ENCODE measurements at places on chromosomes 3 and 15. TPM values are rescaled to one million over a fixed set of nuclear protein-coding genes. Genes with fewer than 3 reads are reported as not detected.

DNA sequence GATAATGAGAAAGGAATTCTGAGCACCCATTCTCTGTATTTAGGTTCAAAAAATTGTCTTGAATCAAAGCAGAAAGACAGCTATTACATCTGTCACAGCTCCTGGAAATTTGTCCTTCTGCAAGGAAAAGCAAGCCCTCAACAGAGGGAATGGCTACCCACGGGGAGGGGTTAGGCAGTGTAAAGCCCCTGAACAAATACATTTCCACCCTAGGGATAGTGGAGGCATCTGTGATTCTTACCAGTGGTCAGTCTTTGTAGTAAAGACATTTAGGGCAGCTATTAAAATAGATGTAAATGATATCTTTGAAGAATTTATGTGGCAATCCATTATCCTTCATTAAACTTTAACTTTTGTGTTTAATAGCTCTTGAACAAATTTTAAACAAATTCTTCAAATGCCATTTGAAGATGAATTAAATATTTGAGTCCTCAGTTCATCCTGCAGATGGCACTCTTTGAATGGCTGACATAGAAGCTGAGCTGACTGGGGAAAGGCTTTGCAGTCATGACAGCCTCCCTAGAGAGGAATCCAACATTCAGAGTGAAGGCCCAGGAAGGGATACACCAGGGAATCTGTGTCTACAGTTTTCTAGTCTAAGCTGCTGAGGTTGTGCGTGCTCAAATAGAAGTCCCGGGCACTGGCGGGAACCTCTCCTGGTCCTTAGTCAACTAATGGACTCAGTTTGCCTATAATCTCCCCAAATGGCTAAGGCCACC lies 359.7 kb upstream of the ROPN1 start:
- peak; percentile 56 for DNase-seq

Gene UROC1
- total RNA-seq = not detected

GRCh38 chr3:72892870-72893269 lies 5.0 kb downstream of the GXYLT2 start:
- no peak for DNase-seq

Gene PRR20G
- not detected for total RNA-seq

DNA sequence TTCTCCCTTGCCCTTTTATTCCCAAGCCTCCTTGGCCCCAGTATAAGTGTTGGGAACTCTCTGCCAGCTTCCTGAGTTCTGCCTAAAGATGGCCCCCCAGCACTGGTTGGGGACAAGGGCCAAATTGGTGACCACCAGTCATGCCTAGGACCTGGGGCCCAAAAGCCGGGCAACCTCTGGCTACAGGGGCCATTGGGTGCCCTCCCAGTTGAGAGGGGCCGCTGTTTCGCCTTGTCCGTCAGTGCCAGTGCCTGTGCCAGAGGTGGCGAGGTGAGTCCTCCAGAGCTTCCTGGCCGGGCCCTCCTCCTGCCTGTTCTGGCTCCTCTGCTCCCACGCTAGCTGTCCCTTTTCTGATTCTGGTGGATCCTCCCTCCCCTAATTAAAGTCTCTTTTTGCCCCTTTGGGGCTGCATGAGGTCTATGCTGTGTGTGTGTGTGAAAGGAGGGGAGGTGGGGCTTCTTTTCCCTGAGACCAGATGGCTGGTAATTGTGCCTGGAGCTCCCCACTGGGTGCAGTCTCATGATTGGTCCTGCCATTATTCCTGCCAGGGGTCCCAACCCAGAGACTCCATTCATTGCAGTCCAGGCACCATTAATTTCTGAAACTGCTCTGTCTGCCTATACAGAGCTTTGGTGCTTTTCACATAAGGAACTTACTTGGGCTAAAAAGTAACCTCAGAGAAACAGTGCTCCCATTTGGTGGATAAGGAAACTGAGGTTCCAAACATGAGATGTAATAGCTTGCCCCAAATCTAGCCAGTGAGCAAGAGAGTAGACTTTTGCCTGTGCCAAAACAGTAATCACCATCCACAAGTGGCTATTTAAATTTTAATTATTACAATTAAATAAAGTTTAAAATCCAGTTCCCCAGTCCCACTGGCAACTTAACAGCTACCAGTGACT lies 3.1 kb upstream of the TTLL3 start:
- DNase-seq = no peak

Gene CA12
- total RNA-seq = 5.0 TPM

DNA sequence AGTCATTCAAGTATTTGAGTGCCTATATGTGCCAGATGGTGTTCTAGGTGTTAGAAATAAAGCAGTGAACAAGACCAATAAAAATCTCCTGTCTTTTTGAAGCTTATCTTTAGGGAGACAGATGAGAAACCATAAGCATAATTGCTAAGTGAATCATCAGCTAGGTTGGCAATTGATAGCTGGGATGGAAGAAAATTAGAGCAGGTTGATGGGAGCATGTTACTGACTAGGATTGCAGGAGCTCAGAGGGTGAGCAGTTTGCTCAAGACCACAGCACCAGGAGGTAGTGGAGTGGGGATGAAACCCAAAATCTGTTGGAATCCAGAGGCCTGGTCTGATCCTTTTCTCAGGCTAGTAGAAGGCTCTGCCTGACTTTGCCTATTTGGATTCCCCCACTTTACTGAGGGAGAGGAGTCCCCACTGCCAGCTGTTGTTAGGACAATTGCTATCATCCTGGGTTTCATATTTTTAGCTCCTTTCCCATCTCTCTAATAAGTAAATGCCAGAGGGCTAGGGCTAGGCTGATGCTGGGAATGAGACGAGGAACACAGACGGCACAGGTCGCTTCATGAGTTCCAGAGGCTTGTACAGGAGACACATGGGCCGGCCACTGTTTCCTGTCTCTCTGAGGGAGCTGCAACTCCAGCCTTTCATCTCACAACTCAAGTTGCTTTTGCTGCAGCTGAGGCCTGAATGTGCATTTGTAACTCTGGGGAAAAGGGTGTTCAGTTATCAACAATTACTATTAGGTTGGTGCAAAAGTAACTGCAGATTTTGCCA lies 102.9 kb downstream of the CACNA1D start:
- no peak for DNase-seq

DNA sequence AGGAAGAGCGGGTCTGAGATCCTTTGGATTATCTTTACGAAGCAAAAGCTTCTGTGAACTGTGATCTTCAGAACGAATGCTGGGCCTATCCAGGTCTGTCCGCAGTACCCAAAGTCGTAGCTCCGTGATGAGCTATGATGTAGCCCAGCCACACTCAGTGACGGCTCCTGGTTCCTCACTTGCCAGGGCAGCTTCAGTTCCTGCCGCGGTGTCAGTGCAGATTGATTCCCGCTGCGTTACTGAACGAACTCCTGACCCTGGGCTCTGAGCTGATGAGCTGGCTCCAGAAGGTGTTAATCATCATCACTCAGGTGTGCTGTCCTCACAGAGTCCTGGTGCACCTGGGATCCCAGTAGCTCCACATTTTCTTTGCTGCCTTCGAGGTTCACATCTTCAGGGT lies 45.0 kb downstream of the TMEM44 start:
- no peak for DNase-seq

DNA sequence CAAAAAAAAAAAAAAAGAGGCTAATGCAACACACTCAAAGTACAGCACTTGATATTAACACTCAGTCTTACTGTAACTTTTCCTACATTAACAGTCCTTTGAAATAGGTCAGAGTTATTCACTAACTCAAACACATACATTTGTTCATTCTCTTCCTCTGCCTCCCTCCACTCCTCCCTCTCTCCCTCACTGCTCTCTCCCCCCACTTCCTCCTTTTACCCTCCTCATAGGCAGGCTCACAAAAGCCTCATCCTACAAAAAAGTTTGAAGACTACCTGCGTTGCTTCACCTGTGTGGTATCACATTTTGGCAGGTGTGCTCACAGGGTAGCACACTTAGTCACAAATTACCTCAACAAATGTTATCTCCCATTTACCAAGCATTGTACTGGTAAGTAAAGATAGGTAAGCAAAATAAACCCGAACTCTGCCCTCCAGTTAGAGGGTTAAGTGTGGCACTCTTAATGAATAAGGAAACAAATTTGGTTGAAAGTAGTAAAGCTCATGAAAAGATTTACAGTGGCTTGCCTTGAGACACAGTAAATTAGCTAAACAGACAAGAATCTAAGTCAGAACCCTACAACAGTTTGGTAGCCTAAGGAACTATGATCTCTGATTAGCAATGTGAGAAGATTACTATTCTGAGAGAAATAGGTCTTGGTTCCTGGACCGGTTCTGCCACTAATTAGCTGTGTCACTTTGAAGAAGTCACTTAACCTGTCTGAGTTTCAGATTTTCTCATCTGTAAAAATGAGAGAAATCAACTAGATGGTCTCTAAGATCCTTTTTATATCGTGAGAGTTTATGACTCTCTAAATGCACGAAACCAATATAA lies 151.0 kb upstream of the MLF1 start:
- DNase-seq = no peak

Gene PLA2G4B
- 0.71 TPM for total RNA-seq

DNA sequence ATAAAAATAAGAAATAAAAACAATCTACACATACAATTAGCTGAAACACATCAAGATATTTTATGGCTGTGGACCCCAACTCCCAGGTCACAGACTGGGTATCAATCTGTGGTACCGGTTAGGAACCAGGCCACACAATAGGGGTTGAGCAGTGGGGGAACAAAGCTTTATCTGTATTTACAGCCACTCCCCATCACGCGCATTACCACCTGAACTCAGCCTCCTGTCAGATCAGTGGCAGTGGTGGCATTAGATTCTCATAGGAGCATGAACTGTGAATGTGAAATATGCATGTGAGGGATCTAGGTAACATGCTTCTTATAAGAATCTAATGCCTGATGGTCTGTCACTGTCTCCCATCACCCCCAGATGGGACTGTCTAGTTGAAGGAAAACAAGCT lies 17.7 kb upstream of the DNAJC19 start:
- DNase-seq = no peak

DNA sequence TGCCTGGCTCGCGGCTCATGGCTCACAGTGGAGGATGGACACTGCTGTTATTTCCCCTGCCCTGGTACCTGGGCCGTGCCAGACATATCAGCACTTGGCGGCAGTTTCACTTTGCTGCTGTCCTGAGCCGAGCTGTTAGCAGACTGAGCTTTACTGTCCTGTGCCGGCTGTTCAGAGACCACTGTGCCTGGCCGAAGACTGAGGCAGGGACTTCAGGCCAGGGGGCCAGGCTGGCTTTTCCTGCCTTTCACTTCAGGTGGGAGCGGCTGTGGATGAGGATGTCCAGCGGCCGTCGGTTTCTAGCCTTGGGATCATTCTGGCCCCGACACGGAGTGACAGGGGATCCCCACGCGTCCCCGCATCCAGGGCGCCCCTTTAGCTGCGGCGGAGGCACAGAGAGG lies 1.1 kb downstream of the ATP10A start:
- peak; percentile 40 for DNase-seq

Gene ASB14
- not detected for total RNA-seq

DNA sequence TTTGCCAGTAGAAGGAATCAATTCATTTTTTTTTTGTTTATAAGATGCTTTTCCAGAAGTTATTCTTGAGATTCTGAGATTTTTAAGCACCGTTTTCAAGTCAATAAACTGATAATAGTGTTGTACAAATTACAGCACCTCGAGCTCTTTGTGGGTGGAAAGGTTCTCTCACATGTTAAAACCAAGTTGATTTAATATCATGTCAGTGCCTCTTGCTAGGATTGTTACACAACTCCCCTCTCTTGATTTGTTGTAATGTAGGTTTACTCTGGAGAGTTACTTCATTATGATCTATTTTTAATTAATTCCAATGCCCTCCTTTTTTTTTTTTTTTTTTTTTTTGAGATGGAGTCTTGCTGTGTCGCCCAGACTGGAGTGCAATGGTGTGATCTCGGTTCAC lies 25.8 kb upstream of the UBXN7 start:
- no peak for DNase-seq

GRCh38 chr3:97934980-97935695 lies 37.1 kb downstream of the RIOX2 start:
- DNase-seq = no peak

Gene PPP1R14D
- total RNA-seq = not detected

DNA sequence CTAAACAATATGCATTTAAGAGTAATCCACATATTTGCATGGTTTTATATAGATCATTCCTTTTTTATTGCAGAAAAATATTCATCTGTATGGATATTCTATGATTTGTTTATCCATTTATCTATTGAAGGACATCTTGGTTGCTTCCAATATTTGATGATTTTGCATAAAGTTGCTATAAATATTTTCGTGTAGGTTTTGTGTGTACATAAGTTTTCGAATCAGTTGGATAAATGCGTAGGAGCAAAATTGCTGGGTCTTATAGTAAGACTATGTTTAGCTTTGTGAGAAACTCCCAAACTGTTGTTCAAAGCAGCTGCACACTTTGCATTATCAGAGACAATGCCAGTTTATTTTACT lies 971.2 kb downstream of the DIPK2A start:
- DNase-seq = no peak

GRCh38 chr3:16026753-16027152 lies 147.7 kb upstream of the GALNT15 start:
- DNase-seq = no peak

DNA sequence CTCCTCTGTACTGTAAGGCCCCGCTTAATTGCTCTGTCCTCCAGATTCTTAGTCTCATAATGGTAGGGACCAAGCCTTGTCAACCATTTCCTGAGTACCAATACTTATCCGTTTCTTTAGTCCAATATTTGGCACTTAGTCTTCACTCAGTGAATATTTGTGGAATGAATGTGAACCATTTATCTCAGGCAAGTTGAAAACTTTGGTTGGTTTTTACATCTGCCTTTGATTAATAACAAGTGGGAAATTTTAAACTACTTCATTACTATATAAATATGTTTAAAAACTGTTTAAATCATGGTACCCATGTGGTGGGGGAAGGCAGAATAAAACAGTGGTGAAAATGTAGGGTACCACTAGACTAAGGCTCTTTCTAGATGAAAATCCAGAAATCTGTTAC lies 15.2 kb downstream of the CA12 start:
- DNase-seq = no peak

Gene TP63
- 0.29 TPM for total RNA-seq

GRCh38 chr3:57963811-57964346 lies 44.3 kb upstream of the FLNB start:
- DNase-seq = no peak

DNA sequence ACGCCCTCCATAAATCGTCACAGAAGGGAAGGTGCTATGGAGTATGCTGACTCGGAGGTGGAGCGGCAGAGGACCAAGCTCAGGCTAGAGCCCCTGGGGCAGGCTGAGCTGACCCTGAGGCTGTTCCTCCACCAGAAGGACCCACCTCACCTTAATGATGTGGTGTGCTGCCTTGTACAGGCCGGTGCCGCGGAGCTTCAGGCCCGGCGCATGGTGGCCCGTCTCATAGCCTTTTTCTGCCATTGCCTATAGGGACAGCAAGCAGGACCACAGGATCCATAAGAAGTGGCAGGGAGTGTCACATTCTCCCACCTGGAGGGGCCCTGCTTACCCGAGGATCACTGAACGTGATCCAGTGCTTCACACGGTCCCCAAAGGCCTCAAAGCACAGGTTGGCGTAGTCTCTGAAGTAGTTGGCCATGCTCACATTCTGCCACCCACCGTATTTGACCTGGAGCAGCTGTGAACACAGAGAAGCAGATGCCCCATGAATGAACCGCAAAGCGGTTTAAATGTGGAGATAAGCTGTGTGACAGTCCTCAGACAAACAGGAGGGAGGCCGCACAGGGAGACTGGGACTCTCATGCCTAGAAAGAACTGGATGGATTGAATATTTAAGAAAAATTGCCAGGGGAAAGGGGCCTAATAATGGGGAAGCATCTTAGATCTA lies 4.8 kb downstream of the LCTL start:
- DNase-seq = no peak
